Muscle of back (tissue), 13 donors: ENCODE measurements at places on chromosomes 12 and 14. TPM values are rescaled to one million over a fixed set of nuclear protein-coding genes. Genes with fewer than 3 reads are reported as not detected.

DNA sequence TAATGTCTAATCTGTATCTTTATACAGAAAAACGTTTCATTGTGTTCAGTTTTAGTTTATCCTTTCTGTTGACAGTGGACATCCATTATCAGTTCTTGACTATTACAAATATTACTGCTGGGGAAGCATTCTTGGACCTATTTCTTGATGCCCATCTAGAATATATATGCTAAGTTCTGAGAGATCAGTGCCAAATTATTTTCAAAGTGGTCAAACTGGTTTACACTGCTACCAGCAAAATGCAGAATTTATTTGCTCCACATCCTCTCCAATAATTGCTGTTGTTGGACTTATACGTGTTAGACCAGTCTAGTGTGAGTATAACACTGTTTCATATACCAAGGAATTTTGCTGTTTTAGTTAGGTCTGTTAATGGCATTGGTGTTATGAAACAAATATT is 85.5 kb upstream of the TRAF3 start:
- no peak for DNase-seq

DNA sequence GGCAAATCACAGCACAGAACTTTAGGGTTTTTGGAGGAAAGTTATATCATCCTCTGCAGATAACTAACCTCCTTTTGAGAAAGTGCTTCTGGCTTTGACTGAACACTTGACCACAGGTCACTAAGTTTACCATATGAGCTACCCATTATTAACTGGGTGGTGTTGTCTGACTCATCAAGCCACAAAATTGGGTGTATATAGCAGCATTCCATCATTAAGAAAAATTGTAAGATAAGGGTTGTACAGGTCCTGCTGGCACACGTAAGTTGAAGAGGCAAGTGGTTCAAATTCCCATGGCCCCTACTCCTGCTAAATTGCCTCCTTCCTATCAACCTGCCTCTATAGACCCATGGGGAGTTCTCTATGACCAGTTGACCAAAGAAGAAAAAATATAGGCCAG is 39.5 kb downstream of the L2HGDH start:
- DNase-seq: no peak

DNA sequence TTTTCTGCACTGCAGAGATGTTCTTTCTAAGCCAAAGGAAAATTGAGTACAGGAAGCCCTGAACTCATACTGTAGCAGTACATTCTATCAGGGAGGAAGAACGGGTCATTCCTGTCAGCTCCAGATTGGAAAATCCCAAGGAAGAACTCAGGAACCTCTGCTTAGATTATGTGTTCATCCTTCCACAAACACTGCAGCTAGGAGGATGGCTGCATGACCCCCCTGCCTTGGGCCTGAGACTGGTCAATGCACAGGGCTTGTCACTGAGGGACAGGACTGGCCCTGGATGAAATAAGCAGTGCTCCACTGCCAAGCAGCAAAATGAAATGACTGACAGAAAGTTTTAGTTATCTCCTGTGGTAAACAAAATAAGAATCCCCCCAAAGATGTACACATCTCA is 1406.8 kb upstream of the TMEM132C start:
- DNase-seq: no peak

GRCh38 chr14:53956427-53957201 is at the start of gene BMP4:
Gene BMP4, minus strand, starts transcription at chr14:53956825. Its CDS starts 4,603 bp downstream, at chr14:53952222.
- DNase-seq: peak; percentile 90

GRCh38 chr12:52164624-52165023 is 27.2 kb downstream of the KRT80 start:
- DNase-seq: no peak

DNA sequence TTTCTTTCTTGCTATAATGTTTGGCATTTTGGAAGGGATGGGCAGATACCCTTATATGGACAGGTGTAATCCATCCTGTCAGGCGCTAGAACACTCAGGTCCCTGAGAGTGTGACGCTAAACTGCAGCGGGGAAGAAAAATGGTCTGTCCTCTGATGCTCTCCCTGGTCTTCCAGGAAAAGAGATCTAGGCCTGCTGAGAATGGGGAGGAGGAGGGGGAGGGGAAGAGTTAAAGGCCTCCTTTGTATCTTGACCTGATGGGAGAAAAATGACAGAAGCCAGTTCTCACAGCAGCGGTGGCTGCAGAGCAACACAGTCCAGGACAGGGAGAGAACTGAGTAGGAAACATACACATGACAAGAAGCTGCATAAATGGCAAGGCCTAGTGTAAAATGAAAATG is 61.1 kb downstream of the RPS6KA5 start:
- no peak for DNase-seq

DNA sequence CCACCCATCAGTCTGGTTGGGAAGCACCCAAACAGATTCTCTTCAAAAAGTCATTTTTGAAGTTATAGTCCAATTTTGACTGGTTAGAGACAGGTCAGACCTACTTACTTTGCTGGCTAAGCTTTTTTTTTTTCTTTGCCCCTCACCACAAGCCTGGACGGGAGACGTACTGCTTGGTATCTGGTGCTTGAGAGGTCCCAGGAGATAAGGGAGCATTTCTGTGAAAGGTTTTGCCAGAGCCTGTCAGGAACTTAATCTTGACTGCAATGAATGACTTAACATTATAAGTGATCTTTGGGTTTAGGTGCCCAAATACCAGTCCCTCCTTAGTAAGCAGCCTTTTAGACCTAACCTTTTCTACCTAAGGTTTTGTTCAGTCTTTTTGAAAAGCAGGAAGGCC is 6.3 kb downstream of the MTHFD1 start:
- no peak for DNase-seq

DNA sequence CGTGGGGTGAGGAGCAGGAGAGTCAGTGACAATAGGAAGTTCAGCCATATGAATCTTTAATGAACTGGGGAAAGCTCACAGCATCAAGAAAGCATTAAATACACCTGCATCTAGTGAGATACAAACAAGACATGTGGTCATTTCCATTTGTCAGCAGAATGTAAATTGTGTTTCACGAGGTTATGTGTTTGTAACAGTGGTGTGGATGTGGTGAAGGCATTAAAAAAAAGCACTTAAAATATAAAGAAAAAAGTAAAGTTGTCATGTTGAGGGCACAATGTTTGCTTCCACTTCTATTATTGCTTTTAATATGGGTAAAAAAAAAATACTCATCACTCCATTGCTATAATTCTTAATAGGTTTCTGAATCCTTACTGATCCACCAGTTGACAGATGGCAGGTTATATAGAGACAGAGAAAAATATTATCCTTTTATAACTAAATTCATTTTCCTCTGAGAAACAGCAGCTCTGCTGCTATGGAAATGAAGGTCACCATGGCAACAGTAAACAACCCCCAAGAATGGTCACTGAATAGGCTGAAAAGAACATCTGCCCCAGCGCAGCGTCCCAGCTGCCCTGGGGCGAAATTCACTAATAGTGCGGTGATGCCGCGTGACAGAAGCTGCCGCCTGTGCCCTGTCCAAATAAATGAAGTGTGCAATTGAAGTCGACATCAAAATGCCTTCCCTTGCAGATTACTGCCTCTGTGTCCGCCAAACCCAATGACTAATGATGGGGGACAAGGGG is 226.1 kb downstream of the FOXN3 start:
- no peak for DNase-seq

Gene UNC79
- polyA plus RNA-seq: 0.39 TPM

Gene SMCO2
- polyA plus RNA-seq: not detected

Gene PITPNM2
- 3.4 TPM for polyA plus RNA-seq

Gene CDK2
- polyA plus RNA-seq: 23.2 TPM
